ENCODE measurements at places on chromosomes 12 and 14.

DNA sequence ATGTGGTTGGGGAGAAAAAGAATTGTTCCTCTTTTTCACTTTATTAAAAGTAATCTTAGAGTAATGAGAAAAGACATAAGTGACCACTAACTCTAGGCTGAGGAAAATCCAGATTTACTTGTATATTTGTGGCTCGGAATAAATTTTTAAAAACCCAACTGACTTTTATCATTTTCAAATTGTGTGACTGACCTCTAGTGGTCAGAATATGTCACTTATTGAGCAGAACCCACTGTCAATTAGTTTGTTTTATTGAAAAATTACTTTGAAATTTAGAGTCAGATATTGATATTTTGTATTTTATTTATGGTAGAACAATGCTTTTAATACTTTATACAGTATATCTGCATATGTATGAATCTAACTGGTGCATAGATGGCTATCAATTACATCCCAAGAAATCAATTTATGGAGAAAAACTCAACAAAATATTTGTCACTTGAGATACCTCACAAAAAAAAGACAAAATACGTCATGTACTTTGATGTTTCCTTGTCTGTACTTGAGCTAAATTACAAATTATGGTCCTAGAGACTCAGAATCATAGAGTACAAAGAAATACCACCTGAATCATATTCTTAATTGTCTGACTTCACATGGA is 229.4 kb downstream of the CNTN1 start:
- no peak for DNase-seq

DNA sequence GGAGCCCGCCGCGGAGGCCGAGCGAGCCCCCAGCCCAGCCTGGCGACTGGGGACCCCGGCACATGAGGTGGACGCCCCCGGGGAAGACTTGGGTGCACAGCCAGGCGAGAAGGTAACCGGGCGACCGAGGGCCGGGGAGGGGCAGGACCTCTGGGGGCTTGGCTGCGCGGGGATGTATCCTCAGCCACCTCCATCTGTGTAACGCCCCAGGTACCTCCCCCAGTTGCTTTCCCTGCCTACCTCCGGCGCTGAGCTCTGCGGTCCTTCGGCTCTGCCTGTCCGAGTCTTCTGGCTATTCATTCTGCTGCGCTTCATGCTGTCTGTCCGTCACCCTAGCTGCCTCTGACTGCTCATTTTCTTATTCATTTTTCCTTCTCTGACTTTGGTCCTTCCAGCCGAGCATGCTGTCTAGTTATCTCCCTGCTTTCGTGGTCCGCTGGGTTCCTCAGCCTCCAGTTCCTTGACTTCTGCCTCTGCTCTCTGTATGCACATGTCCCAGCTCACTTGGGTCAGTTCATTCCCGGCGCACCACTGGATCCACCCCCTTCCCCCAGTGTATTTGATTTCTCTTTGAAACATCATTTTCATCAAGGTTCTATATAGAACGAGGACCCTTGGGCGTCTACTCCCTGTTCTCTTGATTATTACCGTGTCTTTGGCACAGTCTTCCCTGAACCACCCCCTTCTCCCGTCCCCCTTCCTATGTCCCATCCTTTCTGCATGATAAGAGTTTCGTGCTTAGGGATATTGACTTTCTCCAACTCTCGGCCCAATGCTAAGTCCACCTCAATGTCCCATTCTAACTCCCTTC is 612 bp downstream of the PHC1 start:
- DNase-seq, result peak; percentile 22

DNA sequence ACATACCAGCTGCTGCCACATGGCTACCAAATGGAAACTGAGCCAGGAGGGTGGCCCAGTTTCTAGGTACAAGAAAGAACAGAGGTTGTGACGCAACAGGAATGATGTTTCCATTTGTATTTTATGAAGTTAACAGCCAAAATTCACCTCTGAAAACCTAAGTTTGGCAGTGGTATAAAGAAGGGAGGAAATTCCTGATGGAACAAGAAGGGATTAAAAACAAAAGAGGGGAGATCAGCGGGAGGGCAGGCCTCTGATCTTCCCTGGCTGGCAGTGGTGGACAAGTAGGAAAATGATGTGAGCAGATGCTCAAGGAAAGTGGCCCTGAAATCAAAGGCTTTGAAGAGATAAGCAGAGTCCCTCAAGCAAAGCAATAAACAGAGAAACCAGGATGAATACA is 47.3 kb upstream of the BCL2L14 start:
- DNase-seq, result no peak

- no peak for DNase-seq
Observed at GRCh38 chr12:116055895-116056607, 221.4 kb downstream of the MED13L start.

DNA sequence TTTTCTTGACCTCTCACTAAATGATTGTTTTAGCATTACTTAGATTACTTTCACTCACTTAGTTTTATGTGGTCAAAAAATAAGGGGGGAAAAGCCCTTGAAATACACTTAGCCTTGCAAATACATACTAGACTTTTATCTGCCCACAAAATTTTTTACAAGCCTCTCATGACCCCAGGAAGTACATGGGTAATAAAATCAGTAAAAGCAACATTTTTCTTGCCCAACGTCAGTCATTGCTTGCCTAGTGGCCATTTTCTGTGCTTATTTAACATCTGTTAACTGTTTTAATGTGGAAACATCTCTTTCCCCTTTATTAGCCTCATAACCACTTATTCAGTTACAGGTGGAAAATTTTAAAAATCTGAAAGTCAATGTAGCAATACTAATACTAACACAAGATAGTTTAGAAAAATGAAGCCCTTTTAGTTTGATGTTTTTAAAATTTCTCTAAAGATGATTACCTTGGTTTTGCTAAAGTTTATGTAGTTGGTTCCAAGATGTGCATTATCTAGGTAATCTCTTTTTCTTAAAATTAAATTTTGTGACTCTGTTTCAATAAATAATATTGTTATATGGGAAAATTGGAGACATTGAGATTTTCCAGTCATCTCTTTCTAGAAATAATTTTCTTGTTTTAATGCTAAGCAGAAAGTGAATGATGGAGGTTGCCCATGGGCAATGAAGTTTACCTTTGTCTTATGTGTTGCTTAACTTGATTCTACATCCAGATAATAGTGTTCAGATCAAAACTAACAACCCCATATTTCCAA is 175.5 kb downstream of the TMTC2 start:
- no peak for DNase-seq

GRCh38 chr12:119528241-119528640 is 65.3 kb upstream of the TMEM233 start:
- no peak for DNase-seq

- no peak for DNase-seq
Observed at GRCh38 chr14:73269729-73270531, 32.6 kb downstream of the PAPLN start.

DNA sequence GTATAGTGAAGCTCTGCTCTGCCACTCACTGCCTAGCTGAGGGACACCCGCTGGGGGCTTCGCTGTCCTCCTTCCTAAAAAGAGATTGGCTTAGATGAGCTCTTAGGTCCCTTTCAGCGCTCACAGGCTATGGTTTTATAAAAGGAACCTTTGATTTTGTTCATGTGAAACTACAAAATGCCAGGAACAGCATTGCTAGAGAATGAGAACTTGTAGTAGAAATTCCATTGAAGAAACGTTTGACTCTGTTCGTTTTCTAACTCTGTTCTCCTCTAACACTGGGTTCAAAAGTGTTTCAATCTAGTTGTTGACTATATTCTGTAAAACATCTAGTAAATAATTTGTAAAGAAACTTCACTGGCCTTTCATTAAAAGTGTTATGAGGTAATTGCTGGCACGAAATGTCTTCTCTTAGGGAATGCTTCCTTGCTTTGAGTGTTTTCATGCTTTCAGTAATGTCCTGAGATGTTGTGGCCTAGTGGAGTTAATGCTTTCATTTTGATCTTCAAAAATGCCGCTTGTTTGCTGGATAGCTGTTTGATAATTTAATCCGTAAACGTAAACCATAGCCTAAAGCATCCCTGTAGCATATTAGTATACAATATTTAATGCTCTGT is 1.6 kb downstream of the MARK3 start:
- no peak for DNase-seq

GRCh38 chr12:102462795-102463465 is 17.4 kb downstream of the IGF1 start:
- no peak for DNase-seq

DNA sequence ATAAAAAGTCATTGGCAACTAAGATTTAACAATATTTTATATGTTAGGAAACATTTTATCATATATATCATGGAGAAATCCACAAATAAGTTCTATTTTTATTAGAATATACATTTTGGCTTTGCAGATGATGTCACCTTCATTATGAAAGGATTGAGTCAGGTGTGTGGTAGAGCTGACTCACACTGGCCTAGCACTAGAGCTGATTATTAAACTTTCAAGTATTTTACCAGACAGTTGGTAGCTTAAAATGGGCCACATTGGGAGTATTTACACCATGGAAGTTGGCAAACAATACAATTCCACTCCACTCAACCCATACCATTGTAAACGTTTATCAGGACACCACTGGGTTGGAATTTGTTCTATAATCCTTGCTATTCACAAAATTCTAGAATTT is 1036.6 kb downstream of the TRHDE start:
- no peak for DNase-seq

- DNase-seq, result no peak
Observed at GRCh38 chr12:92175961-92176360, 30.3 kb upstream of the BTG1 start.

DNA sequence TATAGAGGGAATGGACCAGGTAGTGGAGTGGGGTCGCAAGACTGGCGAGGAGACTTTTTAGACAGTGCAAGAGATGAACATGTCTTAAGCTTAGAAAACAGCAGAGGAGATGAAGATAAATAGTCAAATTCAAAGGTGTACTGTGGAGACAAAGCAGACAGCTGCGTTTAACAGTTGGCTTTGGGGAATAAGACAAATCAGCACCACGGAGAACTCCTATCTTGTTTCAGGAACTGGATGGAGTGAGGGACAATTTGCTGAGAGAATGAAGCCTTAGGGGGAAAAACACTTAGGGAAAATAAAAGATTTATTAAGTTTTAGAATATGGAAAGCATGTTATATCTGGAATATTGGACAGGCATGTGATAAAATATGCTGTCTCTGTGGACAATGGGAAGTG is 458.8 kb downstream of the GLT1D1 start:
- DNase-seq, result no peak

- peak; percentile 56 for DNase-seq
Observed at GRCh38 chr14:91417120-91417982, at the start of gene CCDC88C. Gene CCDC88C, minus strand, starts transcription at chr14:91417820. Its CDS starts 130 bp downstream, at chr14:91417690.

- DNase-seq, result no peak
Observed at GRCh38 chr12:6059221-6059620, 65.2 kb downstream of the VWF start.

GRCh38 chr12:113422886-113423669 is 898 bp downstream of the SDSL start:
- no peak for DNase-seq

GRCh38 chr14:41824441-41824840 is 217.8 kb downstream of the LRFN5 start:
- DNase-seq, result no peak

- no peak for DNase-seq
Observed at GRCh38 chr14:104112113-104112505, 26.3 kb upstream of the KIF26A start.

GRCh38 chr12:104887452-104887851 is 70.6 kb downstream of the SLC41A2 start:
- no peak for DNase-seq

- no peak for DNase-seq
Observed at GRCh38 chr12:105109465-105110212, 2.1 kb downstream of the WASHC4 start.

DNA sequence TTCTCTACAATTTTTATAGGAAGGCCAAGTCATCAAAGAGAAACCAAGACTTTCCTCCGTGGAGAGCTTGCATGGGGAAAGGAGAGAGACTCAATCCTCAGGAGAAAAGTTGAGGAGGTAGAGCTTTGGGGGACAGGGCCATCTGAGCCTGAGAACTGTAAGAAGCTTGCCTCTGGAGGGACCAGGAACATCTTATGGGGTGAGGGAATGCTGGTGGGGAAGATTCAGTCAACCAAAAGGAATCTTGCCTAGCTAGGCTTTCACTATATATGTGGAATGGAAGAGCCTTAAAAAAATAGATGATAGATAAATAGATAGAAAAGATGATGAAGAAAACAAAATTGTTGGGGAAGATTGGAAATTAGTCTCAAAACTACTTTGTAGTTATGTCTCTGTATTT is 63.5 kb downstream of the DYRK2 start:
- no peak for DNase-seq

- DNase-seq, result no peak
Observed at GRCh38 chr14:87131879-87132278, 861.1 kb downstream of the GALC start.

DNA sequence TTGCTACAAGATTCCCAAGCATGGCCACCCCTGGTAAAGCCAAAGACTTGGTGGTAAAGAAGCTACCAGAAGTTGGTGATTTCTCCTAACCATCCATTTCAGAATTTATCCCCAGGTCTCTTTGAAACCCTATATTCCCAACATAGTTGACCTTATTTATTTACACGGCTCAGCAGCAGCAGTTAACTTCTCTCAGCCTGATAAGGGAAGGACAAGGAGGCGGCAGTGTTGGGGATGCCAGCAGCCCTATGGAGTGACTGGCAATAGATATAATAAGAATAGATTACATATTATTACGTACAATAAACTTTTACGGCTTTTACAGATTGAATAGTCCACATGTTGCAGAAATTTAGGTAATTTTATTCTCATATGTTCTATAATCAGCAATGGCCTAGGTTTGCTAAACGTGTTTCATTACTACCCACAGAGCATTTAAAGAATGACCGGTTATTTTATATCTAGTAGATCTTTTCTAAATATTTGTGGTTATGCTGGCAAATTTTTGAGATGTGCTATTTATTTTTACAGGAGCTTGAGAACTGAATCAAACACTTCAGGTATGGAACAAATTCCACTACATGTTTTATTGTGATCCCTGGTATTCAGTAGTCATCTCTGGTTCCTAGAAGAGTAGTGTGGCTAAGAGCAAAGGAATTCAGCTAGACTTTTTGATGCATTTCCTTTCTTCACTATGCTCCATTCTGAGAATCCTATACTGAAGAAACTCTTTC is 19.8 kb upstream of the PALS1 start:
- DNase-seq, result no peak

- DNase-seq, result no peak
Observed at GRCh38 chr14:93748208-93749075, 39.8 kb downstream of the PRIMA1 start.

- DNase-seq, result no peak
Observed at GRCh38 chr12:119668324-119668841, 450 bp downstream of the PRKAB1 start.

DNA sequence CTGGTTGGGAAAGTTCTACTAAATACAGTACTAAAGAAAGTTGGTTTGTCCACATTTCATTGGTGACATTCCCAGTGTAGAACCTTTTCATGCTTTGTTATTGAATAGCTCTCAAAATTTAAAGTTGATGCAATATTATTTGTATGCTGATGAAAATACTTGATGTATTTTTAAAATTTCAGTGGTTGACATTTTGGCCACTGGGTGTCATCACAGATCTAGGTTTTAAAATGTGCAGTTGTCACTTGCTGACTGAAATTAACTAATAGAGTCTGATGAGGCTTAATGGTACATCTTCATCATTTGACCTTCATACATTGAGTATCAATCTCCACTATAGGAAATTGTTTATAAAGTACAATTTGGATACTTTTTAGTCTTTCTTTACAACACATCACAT is 37.1 kb downstream of the CMAS start:
- DNase-seq, result no peak

- DNase-seq, result no peak
Observed at GRCh38 chr14:100297320-100298300, 8.6 kb downstream of the SLC25A29 start.

Data from stimulated activated CD8-positive, alpha-beta memory T cell treated with anti-CD3 and anti-CD28 coated beads, Interleukin-7, amount 100 ng/mL, for 48 hours (primary cell).